ENCODE measurements at places on chromosomes 2 and 18.

GRCh38 chr2:146764301-146764700, 1080.5 kb upstream of the ACVR2A start:
- DNase-seq, result no peak

GRCh38 chr2:110107092-110108079, 8.2 kb downstream of the MALL start:
- no peak for DNase-seq

GRCh38 chr2:85511008-85511811, 27.8 kb upstream of the MAT2A start:
- DNase-seq, result no peak

GRCh38 chr2:56185101-56185581, 1.4 kb downstream of the CCDC85A start:
- DNase-seq, result no peak

GRCh38 chr2:202165945-202166344, 72.5 kb downstream of the SUMO1 start:
- no peak for DNase-seq

DNA sequence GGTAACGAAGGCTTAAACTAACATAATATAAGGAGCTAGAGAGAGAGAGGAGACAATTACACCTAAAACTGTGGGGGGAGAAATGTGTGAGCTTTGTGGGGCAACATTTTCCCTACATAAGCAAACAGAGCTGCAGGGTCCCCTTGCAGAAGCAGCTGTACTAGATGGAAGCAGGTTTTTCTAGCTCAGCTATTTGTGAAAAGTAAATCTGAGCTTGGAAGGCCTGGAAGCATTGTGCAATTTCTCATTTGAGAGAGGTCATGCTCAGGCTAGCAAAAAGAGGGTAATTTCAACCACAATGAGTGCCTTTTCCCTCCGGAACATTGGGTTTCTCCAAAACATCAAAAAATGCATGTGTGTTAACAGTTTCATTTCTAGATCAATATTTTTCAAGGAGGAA, 130.0 kb downstream of the ARL4C start:
- no peak for DNase-seq

DNA sequence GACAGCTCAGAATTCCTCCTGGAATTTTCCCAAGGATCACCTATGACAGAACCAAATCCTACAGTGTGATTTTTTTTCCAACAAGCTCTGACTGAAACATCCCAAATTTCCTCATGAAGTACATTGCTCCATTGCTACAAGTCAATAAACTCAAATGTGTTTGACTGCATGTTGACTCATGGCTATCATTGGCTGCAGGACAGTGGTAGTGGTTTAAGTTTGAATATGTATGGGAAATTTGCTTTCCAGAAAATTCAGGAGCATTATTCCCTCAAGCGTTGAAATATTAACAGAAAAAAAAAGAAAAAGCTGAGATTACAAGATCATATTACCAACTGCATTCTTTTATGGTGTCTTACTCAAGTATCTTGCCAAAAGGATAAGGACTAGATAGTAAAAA, 402.8 kb upstream of the DSEL start:
- no peak for DNase-seq

GRCh38 chr2:71851094-71851750, 296.4 kb downstream of the CYP26B1 start:
- DNase-seq, result no peak

All from stimulated activated CD4-positive, alpha-beta T cell treated with anti-CD3 and anti-CD28 coated beads, Interleukin-1b, Interleukin-23, amount 100 ng/mL, for 1 hour (primary cell).